ENCODE measurements at places on chromosomes 1 and 21.

DNA sequence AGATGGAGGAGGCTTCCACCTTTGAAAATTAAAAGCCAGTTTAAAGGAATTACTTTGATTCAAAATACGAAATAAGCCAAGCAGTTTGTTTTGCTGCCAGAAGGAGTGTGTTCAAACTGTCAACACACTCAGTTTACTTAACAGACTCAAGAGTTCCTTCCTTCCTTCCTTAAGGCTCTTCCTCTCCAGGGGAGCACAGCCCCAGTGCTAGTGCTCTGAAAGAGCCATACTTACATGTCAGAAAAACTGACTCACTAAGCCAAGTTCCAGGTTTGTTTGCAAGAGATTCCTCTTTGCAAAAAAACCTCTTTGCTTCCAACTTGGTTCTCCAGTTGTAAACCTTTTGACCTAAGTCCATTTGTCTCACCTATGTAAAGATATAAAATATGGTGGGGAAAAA, 14.3 kb downstream of the SETD4 start:
- DNase-seq = no peak

GRCh38 chr1:114100148-114100547, 53.5 kb downstream of the SYT6 start:
- no peak for DNase-seq

DNA sequence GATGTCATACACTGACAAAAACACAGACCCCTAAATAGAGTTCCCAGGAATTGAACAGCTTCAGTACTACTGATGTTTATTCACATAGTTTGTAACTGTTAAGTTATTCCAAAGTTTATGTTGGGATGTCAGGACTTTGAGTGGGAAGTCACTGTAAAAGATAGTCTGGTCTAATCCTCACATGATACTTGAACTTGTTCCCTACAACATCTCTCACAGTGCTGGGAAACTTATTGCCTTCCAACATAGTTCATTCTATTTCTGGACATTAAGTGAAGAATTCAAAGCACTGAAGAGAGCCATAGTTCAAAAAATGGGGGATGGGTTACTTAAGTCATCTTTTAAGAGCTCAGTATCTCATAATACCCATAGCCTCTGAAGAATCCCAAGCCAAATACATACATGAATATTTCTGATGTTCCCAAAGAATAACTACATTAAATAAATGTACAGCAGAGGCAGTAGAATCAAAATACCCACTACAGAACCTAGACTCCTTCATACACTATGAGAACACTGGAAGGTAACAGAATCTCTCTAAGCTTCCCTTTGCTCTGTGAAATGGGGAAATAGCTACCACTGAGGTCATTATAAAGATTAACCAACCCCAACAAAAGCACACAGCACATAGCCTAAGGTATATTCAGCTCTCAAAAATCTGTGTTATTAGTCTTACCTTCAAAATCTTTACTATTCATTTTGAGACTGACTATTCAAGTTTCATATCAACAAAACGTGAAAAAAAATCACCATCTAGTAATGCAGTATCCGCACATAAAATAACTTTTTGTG, 81.4 kb downstream of the ESRRG start:
- no peak for DNase-seq

DNA sequence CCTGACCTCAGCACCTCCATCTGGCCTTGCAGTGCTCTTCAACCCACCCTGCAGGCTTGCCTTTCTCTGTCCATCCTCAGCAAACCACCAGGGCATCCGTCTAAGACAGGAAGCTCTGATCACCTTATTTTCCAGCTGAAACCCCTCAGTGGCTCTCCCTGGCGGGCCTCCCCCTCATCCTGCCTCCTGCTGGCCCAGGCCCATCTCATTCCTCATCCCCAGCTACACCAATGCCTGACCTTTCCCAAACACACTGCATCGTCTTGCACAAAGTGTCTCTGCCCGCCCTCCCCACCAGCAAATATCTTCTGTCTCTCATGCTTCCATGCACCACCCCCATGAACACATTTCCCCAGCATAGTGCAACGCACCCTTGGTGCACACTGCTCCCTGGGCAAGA, 205.0 kb downstream of the TOMM20 start:
- DNase-seq = no peak

DNA sequence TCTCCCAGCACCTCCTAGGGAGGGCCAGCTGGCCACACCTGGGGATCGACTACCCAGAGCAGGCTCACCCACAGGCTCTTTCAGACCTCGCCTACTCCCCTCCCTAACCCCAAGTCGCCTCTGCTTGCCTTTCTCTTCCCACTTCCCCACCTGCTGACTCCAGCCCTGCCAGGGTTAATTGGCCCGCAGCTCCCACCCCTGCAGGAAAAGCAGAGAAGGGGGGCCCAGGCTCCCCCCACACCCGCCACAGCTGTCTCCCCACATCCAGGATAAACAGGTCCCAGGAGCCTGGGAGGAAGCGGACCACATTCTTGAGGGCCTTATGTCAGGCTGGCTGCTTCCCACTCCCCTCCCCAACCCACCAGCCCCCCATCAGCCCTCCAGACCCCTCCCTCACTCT, 45.0 kb downstream of the TAS1R2 start:
- DNase-seq = no peak

DNA sequence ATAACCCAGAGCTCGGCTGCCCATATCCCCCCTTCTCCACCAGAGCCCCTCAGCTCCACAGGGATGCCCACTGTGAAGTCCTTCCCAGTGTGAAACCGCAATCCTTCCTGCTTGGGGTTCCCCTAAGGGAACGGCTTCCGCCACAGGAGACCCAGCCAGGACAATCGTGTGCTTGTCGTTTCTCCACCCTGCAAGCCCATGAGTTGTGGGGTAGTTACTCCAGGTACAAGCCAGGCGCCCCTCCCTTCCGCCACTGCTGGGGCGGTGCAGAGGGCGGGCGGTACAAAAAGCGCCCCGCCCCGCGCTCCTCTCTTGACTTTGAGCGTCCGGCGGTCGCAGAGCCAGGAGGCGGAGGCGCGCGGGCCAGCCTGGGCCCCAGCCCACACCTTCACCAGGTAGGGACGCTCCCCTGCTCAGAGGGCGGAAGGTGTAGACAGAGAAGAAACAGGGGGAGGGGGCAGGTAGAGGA, at the start of gene TINAGL1:
TINAGL1 (plus strand) TSS at position 315 of the 469 bp plus-strand sequence. CDS start 634 bp downstream, outside the sequence.
- DNase-seq = no peak

- peak; percentile 40 for DNase-seq
These were observed 49.4 kb upstream of the DESI2 start for GRCh38 chr1:244603498-244603897.

DNA sequence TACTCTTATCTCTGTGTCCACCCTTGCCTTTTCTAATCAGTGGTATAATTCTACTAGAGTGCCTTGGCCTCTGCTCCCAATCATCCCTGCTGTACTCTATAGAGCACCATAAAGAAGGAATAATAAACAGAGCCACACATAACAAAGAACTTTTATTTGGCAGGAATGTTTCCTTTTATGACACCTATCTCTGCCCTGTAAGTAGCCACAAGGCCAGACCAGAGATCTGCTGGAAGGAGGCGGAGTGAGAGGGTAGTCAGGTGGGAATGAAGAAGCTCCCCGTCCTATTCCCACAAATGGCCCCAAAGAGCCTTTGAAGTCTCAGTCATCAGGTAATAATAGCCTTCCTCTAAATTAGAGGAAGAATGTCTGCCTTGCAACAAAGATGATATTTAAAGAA, 32.7 kb downstream of the WLS start:
- no peak for DNase-seq

- no peak for DNase-seq
These were observed 65.8 kb upstream of the ABCG1 start for GRCh38 chr21:42153046-42153686.

- DNase-seq = peak; percentile 45
These were observed 97.8 kb downstream of the FMN2 start for GRCh38 chr1:240189386-240189989.

DNA sequence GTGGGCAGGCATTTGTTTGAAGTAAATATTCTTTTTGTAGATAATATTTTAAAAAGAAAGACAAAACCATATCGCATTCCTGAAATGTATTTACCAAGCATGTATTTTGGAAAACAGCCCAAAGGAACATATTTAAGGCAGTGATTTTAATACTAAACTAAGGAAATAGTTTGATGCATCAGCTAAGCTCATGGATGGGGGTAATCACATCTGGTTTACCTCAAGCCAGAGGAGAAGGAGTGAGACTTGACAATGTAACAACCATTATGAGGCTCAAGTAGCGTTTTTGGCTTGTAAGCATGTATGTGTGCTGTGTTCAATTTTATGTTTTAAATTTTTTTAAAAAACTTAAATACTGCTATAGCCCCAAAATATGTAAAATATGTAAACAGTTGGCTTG, 390.5 kb downstream of the DISC1 start:
- DNase-seq = no peak

DNA sequence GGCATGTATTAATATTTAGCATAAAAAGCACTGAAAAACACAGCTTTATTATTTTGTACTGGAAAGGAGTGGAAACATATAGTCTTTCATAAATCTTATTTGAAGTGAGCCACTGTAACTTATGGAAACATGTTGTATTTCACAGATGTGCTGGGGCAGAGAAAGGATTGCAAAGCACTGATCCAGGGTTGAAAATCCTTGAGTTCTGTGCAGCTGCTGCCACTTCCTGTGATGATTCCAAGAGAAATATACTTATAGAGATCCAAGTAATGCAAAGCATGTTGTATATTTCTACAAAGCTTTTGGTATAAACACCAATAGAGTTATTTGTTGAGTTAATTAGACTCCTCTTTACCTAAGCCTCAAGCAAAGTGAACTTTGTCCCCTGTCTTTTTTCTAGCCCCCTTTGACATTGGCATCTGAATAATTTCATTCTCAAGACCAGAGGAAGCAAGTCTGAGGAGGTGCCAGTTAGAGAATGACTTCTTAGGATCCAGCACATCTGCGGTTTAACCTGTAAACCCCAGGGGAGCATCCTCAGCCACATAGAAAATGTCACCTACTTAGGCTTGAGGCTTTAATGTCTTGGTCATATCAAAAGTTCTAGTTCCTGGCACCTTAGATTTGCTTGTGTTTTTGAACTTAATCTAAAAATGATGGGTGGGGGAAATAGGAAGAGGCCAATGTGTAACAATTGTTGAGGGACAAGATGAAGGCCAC, 173.3 kb downstream of the FASLG start:
- DNase-seq = no peak

- peak; percentile 54 for DNase-seq
These were observed 12.7 kb upstream of the RAB4A start for GRCh38 chr1:229258031-229258756.

- no peak for DNase-seq
These were observed at the start of gene PHLDA3 for GRCh38 chr1:201468844-201469644. PHLDA3 (minus strand) TSS chr1:201469188; CDS start chr1:201468786, 402 bp downstream.

DNA sequence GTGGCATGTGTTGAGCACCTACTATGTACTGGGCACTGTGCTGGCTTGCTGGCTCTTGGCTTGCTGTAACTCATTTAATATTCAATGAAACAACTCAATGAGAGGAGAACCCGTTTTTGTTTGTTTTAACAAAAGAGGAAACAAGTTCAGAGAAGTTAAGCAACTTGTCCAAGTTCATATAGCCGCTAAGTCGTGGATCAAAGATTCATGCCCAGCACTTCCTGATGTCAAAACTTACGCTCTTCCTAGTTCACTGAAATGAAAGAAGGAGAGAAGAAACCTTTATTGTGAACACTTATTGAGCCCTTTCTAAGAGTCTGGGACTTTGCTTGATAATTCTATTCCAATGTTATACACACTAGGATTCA, 475.9 kb downstream of the PTPRU start:
- no peak for DNase-seq

- no peak for DNase-seq
These were observed 10.1 kb upstream of the NTPCR start for GRCh38 chr1:232940262-232940661.

- DNase-seq = no peak
These were observed 9.0 kb upstream of the RHBG start for GRCh38 chr1:156359973-156360372.

DNA sequence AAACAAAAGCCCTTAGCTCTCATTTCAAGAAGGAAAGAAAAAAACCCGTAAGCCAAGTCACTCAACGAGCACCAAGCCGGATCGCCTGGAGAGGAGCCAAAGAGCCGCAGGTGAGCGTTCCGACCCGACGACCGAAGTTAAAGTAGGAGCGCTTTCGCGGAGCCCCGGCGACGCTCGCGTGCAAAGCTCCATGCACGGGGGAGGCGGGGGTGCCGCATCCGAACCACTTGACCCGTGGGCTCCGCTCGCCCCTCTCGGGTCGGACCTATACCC, 382 bp downstream of the GPBP1L1 start:
- DNase-seq = no peak

DNA sequence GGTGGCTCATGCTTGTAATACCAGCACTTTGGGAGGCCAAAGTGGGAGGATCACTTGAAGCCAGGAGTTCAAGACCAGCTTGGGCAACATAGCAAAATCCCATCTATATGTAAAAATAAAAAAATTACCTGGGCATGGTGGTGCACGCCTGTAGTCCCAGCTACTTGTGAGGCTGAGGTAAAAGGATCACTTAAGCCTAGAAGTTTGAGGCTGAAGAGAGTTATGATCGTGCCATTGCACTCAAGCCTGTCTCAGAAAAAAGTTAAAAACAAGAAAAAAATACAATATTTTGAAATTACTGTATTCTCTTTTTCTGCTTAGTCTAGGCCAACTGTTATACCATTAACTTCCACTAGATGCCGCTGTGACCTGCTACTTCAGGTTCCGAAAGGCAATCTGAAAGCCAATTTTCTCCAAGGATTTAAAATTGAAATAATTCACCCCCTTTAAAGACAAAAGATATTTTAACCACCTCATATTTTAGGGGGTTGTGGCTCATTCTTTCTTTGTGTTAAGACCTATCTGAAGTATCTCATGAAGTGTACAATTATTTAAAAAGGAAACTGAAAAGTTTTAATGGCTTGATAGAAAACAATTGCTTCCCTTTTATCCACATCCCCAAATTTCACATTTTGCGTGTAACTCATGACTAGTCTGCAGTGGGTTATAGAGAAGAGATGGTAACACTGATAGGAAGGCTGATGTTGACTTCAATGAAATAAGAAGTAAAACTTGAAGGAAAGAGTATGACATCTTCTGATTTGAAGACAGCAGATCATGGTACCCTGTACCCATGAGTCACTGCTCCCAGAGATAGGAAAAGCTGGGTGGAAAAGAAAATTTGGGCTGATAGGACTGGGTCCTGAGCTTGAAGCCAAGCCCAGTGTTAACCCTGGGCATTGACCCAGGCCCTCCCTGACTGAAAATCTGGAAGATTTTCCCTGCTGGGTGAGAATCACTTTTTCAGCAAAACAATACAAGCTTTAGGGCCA, 24.4 kb upstream of the CLDN14 start:
- peak; percentile 15 for DNase-seq

- DNase-seq = no peak
These were observed 310.4 kb downstream of the ASTN1 start for GRCh38 chr1:176854121-176854520.

GRCh38 chr21:28738882-28739281, 253.8 kb downstream of the LTN1 start:
- no peak for DNase-seq

- DNase-seq = no peak
These were observed 150.4 kb upstream of the NEGR1 start for GRCh38 chr1:72432645-72433267.

- no peak for DNase-seq
These were observed 332.9 kb downstream of the PCP4 start for GRCh38 chr21:40200126-40200525.

DNA sequence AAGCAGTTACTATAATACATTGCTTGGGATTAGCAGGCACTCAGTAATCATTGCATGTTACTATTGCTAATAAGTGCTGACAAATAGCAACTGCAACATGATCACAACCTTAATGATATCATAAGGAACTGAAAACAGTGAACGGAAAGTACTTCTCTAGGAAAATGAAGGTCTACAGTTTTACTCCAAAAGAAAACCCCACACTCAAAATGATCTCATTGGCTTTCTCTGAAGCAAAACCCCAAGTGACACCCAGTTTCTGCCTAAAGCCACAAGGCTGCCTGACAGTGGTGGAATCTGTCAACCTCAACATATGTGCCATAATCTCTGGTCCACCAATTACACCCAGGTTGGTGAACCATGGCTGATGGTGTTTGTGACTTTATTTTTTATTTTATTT, 137.6 kb downstream of the PTGER3 start:
- no peak for DNase-seq
